Stimulated activated CD8-positive, alpha-beta memory T cell treated with anti-CD3 and anti-CD28 coated beads, Interleukin-15, amount 100 ng/mL, for 1 hour (primary cell): ENCODE measurements at places on chromosomes 6 and 20.

DNA sequence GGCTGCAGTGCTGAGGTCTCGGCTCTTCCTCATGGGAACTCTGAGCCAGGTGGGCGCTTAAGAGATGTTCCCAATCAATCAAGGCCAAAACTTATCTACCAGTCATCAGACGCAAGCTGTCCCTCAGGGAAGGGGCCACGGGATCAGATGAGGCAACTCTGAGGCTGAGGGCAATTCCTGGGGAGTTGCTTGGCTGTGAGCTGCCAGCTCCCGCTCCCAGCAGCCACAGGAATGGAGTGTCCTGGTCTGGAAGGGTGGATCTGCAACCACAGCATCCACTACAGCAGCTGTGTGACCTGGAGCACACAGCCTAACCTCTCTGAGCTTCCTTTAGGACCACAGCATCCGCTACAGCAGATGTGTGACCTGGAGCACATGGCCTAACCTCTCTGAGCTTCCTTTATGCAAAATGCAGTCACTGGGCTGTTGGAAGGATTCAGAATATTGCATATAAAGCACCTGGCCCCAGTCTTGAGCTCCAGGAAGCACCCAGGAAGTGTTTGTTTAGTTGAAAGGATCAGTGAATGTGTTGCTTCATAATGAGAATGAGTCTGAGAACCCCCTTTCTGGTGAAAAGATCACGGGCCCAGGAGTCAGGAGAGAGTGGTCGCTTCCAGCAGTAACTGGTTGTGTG is 60.9 kb downstream of the TFAP2C start:
- DNase-seq = no peak

DNA sequence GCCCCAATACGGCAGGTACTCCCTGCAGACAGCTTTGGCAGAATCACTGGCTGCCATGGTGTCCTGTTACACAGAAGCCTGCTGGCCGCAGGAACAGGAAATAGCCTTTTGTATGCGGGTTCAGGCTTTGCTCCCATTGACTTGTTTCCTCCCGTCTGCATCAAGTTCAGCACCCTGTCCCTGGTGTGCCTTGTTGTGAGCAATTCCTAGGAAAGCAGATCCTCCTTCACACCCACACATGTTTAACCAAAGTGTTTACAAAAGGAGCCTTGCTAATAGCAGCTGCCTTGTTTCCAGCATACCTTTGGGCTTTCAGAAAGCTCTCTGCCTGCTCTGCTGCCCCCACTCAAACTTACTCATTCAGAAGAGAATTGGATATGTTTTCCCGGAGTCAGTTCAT is 127.2 kb upstream of the SUPT3H start:
- no peak for DNase-seq

DNA sequence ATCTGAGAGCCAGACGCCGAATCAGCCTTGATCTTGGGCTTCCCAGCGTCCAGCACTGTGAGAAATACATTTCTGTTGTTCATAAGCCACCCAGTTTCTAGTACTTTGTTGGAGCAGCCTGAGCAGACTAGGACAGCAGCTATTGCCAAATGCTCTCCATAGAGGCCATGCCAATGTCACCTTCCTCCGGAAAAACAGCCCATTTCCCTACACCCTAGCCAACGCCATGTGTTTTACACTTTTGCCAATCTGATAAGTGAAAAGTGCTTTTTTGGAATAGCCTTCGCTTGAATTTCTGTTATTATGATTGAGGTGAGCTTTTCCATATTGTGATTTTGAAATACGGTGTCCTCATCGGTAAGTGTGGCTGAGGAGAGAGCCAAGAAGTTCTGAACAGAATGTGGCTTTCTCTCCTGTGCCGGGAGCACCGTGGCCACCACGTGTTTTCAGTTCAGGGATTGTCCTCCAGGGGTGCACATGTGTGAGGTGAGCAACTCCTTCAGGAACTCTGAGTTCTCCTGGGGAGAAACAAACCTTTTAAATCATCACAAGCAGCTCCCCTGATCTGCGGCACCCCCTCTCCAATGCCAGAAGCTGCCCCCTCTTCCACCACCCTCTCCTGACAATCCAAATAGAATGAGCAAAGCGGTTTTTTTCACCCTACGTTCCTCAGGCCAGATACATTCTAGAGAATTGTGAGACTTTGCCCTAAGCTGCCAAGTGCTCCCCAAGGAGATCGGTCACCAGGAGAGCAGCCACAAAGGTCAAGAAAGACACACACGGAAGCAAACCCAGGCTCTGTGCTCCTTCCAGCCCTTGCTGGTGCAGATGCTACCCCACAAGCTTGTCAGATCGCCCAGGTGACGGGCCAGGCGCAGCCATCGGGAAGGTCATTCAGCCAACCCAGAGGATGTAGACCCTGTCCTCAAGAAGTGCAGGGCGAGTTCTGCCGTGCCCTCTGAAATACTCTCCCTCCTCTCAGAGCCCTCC is 36.0 kb downstream of the TAF8 start:
- DNase-seq = no peak

DNA sequence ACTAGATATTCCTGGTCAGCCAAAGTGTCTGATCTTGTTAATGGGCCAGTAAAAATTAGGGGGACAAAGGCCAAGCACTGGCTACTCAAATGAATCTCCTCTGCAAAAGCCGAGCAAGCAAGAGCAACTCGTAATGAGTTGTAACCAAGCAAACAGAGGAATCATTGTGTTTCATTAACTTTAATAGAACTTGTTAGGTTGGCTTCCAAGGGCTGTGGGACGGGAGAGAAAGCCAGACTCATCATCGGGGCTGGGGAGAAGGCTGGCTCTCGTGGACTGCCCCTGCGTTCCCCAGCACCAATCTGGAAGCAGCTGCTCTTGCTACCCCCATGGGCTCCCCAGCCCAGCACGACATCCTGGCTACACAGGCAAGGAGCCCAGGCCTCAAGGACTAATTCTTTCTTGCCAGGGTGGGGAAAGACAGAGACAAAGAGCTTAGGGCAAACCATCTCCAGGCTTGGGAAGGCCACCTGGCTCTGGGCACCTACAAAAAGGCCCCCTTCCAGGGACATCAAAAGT is 10.5 kb upstream of the SCUBE3 start:
- no peak for DNase-seq

- no peak for DNase-seq
These were observed 79.7 kb downstream of the EDN1 start for GRCh38 chr6:12369781-12370262.

DNA sequence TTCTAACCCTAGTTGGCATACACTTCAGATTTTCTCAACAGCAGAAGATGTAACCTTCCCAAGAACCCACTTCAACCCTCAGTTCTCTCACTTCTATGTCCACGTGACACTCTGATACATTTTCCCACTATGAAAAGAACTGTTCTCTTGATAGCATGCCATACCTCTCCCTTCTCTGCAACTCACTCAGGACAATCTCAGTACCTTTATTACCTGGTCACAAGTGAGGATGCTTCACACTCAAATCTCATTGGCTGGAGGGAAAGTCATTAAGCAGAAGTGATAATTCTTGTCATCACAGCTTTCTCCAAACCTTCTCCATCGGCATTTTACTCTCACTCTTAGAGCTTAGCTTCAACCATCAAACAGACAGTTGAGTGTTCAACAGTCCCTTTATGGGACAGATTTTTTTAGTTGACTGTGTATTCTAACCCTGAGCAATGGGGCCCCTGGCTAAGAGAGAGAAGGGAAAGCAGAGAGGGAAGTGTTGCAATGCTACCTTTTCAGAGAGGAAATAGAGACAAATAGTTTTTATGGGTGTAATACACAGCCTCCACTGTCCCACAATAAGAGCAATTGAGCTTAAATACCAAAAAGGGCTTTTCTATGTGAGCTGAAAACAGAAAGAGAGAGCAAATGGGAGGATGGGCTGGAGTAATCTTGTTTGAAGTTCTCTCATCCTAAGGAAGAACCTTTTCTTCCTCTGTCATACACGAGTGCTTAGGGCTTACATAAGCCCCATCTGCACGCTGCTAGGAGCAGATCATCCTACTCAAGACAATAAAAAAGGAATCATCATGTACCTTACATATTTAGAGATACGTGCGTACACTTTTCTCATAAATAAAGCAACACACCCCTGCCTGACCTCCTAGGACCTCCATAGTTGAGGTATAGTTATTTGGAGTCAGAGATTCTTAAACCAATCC is 16.0 kb downstream of the HLA-DPA1 start:
- no peak for DNase-seq

GRCh38 chr20:38550274-38550673 is 30.7 kb upstream of the ADIG start:
- DNase-seq = no peak

DNA sequence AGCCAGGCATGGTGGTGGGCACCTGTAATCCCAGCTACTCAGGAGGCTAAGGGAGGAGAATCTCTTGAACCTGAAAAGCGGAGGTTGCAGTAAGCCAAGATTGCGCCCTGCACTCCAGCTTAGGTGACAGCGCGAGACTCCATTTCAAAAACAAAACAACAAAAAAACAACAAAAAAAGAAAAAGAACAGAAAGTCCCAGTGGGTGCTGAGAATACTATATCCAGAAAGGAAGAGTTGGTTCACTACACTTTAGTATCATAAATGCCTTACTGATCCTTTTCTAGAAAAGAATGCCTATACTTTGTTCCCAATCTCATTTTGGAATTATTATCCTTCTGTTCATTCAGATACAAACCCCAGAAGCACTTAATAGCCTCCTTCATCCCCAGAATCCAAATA is 20.9 kb upstream of the ADGRG6 start:
- DNase-seq = no peak
